ENCODE measurements at places on chromosomes 6 and 20.

DNA sequence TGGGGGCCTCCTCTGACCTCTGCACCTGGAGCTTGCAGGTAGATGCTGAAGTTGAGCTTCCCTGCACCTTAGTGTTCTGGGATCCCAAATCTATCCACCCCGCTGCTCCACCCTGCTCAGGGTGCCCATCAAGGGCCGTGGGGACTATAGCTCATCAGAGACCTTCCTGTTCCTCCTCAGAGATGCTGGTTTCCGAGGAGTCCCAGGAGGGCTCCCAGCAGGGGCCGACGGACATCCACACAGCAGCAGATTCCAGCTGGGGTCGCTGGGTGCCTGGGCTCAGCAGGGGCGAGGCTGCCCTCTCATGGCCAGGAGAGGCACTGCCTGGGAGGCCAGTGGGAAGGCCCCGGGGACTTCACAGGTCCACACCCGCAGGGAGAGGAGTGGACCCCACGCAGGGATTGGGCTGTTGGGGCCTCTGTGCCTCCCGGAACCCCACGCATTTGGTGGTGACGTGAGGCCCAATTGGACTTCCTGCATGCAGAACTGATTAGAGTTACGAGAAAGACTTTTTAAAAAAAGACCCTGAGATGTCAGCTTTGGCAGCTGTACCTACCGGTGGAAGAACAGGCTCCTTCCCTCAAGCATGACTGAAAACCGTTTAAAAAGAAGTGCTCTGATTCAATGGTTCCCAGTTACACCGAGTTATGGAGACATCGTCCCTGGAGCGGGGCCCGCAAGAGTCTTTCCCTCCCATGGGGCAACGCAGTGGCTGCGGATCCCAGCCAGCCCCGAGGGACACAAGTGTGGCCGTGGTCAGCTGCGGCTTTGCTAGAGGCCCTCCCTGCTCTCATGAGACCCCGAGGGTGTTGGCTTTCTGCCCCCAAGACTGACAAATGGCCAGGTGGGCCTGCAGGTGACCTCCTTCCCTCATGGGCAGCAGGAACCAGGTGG is 25.3 kb upstream of the SLCO4A1 start:
- peak; percentile 38 for DNase-seq

DNA sequence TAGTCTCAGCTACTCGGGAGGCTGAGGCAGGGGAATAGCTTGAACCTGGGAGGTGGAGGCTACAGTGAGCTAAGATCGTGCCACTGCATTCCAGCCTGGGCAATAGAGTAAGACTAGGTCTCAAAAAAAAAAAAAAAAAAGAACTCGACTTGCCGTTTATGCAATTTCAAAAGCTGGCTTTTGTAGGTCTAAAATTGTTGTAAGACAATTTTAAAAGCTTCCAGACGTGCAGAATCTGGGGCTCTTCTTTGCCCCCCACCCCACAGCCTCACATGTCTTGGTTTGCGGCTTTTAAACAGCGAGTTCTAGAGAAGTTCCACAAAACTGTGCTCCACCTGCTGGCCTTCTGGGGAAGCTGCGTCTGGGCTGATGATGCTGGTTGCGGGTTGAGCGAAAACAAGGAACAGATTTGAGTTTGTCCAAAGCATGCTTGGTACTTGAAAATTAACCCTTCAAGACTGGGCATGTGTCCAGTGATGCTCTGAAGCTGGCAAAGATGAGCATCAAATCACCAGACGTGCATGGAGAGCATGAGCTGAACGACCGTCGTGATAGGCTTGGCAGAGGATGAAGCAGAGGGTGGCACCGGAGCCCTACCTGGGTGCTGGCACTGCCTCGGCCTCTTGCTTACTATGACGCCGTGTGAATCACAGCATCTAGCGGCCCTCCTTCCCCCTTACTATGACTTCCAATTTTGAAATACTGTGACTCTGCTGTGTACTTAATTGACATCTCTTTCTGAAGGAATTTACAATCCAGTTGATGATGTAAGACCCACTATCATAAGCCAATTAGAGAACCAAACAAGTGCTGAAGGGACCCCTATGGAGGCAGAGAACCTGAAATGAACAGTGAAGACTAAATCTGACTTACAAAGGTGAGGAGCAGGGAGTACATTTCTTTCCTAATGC is 171.4 kb downstream of the GMPR start:
- DNase-seq: peak; percentile 41

DNA sequence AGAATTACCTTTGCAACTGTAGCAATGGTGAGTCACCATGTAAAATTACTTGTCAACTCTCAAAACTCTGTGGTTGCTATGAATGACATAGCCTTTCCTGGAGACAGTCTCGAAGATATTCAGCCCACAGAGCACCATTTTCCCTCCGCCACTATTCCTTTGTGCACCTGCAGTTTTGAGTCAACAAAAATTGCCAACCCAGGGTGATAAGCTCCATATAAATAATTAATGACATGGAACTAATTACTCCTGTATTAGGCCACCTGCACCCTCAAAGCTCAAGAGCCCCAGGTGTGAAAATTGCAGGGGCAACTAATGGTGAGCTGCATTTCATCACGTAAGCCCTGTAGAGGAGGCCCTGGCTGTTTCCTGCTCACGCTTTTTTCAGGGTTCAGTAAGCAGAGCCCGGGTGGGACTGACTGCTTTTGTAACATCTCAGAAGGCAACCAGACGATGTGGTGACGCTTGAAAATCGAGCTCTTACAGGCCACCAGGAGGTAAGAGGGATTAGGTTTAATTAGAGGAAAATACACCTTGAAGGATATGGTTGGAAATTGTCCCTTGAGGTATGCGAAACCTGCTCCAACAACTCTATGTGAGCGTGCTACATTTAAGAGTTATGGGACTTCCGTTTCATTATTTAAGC is 70.8 kb downstream of the BMP2 start:
- no peak for DNase-seq

- peak; percentile 42 for DNase-seq
These were observed 78.3 kb upstream of the CTNNBL1 start for GRCh38 chr20:37615340-37616109.

- peak; percentile 54 for DNase-seq
These were observed 867 bp downstream of the MTHFD1L start for GRCh38 chr6:150866147-150866990.

DNA sequence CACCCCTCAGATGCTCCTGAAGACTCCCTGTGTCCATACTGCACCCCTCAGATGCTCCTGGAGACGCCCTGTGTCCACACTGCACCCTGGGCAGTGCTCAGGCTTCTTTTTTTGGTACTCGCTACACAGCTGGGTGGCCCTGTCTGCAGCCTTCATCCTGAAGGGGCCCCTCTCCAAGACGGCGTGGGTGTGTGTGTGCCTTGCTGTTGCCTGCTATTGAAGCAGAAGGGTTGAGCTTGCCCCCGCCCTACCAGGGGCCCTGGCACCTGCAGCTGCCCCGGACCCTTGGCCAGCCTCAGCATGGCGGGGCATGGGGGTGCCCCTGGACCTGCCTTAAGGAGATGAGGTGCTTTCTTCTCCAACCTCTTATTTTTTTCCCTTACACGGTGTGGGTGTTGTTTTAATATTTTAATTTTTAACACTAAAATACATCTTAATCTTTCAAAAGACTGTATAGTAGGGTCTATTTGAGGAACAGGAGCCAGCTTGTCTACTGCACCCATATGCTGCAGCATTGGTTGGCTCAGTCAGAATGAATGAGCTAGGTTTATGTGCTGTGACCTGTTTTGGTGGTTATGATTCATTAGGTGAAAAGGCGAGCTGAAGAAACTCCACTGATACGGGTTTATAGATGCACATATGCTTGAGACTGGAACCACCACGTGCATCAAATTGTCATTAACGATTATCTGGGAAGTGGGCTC is 135.9 kb downstream of the AGPAT4 start:
- no peak for DNase-seq

GRCh38 chr20:40687384-40688128 is 1.5 kb downstream of the MAFB start:
- DNase-seq: no peak

- no peak for DNase-seq
These were observed 1.1 kb downstream of the RNF114 start for GRCh38 chr20:49937027-49937929.

DNA sequence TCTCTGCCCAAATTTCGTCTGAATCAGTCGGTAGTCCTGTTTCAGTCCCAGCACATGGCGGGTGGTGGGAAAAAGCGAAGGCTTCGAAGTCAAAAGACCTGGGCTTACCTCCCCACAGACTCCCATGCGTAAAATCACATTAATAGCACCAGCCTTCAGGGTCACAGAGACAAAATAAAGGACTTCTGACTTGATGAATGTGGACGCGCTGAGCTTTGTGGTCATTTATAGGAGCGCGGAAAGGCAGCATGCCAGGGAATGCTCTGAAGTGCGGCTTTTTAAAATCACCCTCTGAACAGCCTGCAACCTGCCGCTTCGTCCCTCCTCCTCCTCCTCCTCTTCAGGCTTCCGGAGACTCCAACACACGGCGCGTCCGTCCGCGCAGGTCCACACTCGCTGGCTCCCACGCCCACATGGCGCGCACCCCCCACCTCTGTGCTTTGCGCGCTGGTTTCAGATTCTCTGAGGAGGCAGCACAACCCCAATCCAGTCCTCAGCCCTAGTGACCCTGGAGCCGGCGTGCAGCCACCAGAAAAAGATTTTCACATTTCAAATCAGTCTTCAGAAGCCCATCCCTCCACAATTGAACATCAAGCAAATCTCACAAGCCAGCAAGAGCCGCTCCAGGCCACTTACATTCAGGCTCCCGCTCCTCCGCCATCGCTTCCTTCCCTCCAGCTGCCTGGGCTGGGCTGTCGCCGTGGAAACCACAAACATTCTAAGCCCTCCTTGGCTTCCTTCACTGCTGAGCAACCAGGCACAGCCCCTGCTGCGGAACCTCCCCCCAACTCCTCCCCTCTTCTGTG is at the start of gene C6orf118:
C6orf118 (minus strand) TSS at position 680 of the 806 bp plus-strand sequence; CDS start at position 661, 19 bp downstream.
- DNase-seq: no peak

- DNase-seq: no peak
These were observed 50.0 kb downstream of the RTN4IP1 start for GRCh38 chr6:106579281-106579680.

DNA sequence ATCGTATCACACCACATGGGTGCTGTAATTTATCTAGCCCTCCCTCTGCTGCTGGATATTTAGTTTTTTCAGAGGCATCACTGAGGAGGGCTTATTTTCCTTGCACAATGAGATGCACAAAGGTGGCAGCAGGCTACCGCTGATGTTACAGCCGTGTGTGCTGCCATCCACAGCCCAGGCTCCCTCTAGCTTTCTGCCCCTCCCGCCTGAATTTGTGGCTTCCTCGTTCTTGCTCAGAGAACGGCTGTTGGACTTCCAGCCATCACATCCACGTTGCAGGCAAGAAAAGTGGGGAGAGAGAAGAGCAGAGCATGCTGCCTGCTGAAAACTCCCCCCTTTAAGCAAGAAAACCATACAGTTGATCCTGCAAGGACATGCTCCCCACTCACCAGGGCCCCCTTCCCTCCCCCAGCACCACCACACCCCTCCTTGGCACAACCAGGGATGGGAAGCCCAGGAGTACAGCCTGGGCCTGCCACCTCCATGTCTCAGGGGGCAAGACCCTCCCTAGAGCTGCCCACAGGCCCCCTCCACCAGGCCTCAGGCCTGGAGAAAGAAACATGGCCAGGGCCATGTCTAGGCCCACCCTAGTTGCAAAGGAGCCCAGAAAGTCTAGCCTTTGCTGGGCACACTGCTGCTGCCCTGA is 102.6 kb downstream of the MRPL14 start:
- DNase-seq: no peak

GRCh38 chr6:97669191-97670031 is 386.4 kb upstream of the MMS22L start:
- DNase-seq: no peak

- no peak for DNase-seq
These were observed 858 bp downstream of the RWDD1 start for GRCh38 chr6:116572162-116572561.

DNA sequence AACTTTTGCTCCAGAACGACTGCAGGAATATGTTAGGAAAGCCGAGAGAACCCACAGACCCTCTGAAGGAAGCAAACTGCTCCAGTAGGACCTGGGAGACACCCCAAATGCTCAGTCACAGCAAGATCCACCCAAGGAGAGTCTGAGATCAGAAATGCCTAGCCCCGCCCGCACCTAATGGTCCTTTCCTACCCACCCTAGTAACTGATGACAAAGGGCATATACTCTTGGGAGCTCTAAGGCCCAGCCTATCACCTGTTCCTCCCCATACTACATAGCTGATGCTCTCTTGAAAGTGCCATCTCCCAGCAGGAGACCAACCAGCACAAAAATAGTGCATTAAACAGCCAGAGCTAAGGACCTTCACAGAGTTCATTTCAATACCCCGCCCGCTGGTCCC is 67.6 kb downstream of the CD2AP start:
- no peak for DNase-seq

DNA sequence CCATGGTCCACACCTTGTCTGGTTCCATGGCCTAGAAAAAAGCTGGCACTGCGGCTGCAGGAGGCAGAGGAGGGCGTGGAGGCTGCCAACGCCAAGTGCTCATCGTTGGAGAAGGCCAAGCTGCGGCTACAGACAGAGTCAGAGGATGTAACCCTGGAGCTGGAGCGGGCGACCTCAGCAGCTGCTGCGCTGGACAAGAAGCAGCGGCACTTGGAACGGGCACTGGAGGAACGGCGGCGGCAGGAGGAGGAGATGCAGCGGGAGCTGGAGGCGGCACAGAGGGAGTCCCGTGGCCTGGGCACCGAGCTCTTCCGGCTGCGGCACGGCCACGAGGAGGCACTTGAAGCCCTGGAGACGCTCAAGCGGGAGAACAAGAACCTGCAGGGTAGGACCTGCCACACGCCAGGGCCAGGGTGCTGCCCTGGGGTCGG is 43.4 kb downstream of the MYH7B start:
- no peak for DNase-seq

GRCh38 chr6:19869464-19869863 is 32.3 kb downstream of the ID4 start:
- DNase-seq: no peak

DNA sequence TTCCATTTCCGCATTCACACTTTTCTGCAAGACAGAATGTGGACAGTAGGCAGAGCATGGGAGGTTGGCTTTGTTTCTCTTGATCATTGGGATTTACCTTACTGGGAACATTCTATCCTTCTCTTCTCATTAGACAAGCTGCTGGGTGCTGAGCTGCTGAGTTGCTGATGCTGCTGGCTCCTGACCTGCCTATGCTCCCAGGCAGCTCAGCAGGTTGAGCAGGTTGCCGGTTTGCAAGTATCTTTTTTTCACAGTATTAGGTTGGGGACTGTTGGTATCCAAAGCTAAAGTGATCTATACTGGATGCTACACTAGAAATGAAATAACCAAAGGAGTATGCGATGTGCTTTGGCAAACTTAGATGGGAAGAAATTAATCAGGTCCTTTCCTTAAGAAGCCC is 23.7 kb upstream of the ADGRF4 start:
- no peak for DNase-seq

Data from stimulated activated CD4-positive, alpha-beta T cell treated with anti-CD3 and anti-CD28 coated beads, Interleukin-1b, Interleukin-23, amount 100 ng/mL, for 24 hours (primary cell).